ENCODE measurements at places on chromosomes 13 and 19.

- no peak for DNase-seq
Measured at GRCh38 chr19:15116856-15117255, 9.7 kb downstream of the SYDE1 start.

- DNase-seq, result no peak
Measured at GRCh38 chr13:50599927-50600326, 243.6 kb downstream of the DLEU7 start.

GRCh38 chr13:111422348-111422747 lies 101.9 kb downstream of the TEX29 start:
- DNase-seq, result no peak

- no peak for DNase-seq
Measured at GRCh38 chr13:106468744-106469590, 66.5 kb downstream of the EFNB2 start.

DNA sequence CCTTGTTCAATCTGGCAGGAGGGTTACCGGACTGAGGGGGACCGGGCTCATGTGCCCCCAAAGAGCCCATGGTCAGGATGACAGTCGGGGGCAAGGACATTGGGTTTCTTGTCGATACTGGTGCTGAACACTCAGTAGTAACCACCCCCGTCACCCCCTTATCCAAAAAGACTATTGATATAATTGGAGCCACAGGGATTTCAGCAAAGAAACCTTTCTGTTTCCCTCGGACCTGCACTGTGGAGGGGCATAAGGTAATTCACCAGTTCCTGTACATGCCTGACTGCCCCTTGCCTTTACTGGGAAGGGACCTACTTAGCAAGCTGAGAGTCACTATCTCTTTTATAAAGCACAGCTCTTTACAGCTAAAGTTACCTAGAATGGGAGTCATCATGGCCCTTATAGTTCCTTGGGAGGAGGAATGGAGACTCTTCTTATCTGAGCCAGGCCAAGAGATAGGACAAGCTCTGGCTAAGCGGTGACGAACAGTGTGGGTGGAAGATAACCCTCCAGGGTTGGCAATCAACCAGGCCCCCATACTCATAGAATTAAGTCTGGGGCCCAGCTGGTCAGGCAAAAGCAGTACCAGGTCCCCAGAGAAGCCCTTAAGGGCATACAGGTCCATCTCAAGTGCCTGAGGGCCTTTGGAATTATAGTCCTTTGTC lies 603.7 kb downstream of the UQCRFS1 start:
- no peak for DNase-seq

DNA sequence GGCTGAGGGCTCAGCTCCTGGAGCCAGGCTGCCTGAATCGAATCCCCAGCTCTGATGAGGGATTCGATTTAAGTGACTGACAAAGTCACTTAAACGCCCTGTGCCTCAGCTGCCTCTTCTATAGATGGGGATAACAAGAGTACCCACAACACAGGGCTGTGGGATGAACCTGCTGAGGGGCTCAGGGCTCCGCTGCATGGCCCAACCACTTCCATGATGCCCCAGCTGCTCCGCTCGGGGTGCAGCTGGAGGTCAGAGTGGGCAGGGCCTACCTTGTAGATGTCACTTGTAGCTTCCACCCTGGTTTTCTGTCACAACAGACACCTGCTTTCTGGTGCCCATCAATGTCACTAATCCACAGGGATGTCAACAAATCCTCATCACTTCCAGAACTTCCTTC lies 39.2 kb downstream of the STK24 start:
- DNase-seq, result no peak

DNA sequence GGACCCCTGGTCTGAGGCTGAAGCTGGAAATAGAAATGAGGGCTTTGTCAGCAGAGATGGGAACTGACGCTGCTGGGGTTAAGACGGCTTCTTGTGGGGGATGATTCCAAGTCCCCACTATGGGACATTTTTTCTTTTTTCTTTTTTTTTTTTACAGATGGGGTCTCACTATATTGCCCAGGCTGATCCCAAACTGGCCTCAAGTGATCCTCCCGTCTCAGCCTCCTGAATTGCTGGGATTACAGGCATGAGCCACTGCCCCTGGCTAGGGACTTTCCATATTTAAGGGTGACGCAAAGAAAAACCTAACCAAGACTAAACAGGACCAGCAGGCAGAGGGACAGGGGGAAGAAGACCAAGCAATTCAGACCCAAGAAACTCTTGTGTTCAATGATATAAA lies 10.0 kb downstream of the LRFN3 start:
- no peak for DNase-seq

DNA sequence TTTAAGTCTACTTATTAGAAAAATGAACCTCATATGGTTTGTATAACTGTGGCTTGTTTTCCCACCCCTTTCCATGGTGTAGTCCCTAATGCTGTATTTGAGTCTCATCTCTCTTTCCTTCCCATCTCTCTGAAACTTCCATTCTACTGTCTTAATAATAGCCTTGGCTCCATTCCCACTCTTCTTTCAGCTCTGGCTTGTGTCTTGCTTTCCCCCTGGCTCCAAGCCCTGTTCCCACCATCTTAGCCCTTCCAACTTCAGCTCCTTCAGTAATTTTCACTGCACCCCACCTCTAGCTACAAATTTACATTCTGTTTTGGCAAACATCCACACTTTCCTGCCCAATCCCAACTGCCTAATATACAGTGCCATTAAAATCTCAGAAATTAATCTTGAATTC lies 137.5 kb downstream of the SLITRK6 start:
- DNase-seq, result no peak

DNA sequence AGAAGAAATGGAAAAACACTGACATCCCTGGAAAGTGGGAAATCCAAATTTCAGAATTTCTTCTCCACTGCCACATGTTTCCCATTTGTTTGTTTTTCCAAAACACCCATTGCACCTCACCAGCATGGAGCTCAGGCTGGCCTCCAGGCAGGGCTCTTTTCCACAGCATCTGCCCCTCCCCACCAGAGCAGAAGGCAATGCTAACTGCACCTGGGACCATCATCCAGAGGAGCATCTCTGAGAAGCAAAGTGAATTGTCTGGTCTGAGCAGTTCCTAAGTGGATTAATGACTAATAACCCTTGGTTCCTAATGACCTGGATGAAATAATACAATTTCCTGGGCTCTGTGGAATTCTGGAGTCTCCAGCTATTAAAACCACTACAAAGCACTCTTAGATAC lies 8.8 kb upstream of the CYSLTR2 start:
- no peak for DNase-seq

DNA sequence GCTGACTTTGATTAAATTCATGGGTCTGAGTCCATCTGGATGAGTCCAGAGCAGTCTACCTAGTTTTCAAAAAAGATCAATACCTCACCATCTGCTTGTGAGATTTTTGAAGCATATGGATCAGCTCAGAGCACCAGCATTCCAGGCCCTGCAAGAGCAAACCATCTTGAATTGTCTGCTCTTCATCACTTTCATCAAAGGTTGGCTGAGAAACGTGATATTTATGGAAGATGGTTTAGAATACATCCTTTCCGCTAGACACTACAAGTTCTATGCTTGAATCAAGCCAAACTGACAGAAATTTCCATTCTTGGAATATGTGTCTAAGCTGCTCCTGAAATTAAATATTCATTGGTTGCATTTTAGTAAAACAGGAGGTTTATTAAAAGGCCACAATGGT lies 190.3 kb downstream of the KCNRG start:
- DNase-seq, result no peak

GRCh38 chr13:42398533-42398932 lies 126.6 kb downstream of the AKAP11 start:
- no peak for DNase-seq

- DNase-seq, result no peak
Measured at GRCh38 chr13:109776575-109776974, 9.8 kb downstream of the IRS2 start.

- no peak for DNase-seq
Measured at GRCh38 chr13:88704600-88705275, 1033.6 kb downstream of the SLITRK5 start.

DNA sequence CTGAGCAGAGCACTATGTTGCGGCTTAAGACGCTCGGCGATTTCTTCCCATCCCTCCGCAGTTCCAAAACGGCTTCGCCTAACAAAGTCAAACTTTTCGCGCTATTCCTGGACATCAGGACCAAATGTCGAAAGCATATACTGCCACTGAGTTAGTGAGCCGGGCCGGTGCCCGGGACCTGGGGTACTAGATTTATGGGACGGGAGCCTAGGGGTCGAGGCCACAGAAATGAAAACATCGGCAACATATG lies 699 bp downstream of the RCBTB2 start:
- DNase-seq, result no peak

GRCh38 chr13:26834646-26835045 lies 74.1 kb upstream of the GPR12 start:
- DNase-seq, result no peak

- no peak for DNase-seq
Measured at GRCh38 chr13:79406597-79406908, 498 bp upstream of the RBM26 start.

GRCh38 chr13:64420181-64420580 lies 2810.0 kb downstream of the PCDH9 start:
- no peak for DNase-seq

- no peak for DNase-seq
Measured at GRCh38 chr13:61760102-61760501, 344.5 kb upstream of the PCDH20 start.

DNA sequence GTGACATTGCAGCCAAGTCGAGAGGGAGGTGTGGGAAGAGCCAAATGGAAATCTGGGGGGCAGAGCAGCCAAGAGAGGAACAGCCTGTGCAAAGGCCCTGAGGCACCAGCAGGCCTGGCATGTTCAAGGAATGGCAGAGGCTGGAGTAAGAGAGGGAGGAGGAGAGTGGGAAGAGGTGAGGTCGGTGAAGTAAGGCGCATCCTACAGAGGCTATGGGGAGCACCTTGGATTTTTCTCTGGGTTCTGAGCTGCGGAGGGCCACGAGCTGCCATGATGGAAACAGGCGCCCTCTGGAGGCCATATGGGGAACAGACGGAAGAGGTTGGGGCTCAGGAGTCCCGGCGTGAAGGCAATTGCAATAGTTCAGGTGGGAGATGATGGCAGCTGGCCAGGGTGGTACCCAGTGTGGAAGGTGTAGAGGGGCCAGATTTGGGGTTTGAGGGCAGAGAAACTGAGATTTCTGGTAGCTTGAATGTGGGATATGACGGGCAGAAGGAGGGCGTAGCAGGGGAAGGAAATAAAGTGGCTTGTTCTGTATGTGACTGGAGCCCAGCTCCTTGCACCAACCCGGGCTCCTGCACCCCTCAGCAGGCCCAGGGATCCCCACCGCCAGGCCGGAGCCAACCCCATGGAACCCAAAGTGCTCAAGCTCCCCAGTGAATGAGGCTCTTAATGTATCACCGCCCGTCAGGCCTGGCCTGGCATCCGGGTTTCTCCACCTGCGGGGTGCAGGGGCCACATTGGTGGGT lies 20.5 kb upstream of the STRN4 start:
- DNase-seq, result no peak

- DNase-seq, result no peak
Measured at GRCh38 chr19:30066781-30067759, 125.0 kb downstream of the URI1 start.

All from bone marrow (tissue), 2 donors.